NCI-H2081 treated with DMSO at 0.1 percent for 48 hours (cell line): ENCODE measurements at places on chromosomes 16 and 17.

GRCh38 chr17:39903158-39903884 is 15.1 kb downstream of the GSDMB start:
- no peak for DNase-seq

DNA sequence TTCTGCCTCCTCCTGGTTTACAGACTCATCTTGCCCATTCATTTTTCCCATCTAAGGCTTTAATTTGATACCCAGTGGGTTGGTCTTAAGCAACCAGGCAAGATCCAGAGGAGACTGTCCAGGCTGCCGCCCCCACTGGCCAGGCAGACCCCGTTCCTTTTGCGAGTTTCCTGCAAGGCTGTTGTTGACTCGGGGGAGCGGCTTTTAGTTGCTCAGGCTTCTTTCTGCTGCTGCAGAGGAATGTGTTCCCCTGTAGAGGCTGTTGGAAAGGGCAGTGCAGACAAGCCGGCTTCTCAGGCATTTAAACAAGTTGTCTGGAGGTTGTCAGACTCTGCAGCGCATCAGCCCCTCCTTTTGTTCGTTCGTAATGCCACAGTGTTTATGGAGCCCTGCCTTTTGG is 231.2 kb downstream of the PRKCA start:
- DNase-seq: no peak

- no peak for DNase-seq
Observed at GRCh38 chr17:27209316-27209715, 84.6 kb upstream of the WSB1 start.

DNA sequence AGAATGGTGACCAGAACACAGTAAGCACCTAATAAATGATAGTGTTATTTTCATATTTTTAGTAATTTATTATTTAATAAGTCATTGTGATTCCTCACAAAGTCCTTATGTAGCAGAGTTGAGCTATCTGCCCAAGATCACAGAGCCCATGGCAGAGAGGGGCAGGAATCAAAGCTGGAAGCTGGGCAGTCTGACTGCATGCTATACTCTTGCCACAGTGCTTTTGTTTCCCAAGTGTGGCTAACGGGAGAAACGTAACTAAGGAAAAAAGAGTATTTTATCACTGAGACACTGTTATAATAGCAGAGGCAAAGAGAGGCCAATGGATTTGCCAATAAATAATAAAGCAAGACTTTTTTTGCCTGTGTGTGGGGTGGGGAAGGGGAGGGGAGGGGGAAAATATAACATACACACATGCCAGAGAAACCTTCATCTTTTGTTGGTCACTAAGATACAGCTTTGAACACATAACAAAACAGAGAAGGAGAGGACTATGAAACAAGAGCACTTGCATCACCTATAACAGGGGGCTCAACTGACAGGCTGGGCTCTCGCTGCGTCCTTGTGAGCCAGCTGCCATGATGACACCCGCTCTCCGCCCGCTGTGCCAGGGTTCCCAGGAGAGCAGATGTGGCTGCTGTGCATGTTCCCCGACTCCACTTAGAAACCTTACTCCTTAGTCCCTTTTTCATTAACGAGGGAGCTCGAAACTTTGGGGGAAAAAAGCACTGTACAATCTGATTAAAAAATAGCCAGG is 10.1 kb downstream of the CSNK2A2 start:
- DNase-seq: no peak

- no peak for DNase-seq
Observed at GRCh38 chr17:66040402-66040801, 151.5 kb downstream of the CEP112 start.

DNA sequence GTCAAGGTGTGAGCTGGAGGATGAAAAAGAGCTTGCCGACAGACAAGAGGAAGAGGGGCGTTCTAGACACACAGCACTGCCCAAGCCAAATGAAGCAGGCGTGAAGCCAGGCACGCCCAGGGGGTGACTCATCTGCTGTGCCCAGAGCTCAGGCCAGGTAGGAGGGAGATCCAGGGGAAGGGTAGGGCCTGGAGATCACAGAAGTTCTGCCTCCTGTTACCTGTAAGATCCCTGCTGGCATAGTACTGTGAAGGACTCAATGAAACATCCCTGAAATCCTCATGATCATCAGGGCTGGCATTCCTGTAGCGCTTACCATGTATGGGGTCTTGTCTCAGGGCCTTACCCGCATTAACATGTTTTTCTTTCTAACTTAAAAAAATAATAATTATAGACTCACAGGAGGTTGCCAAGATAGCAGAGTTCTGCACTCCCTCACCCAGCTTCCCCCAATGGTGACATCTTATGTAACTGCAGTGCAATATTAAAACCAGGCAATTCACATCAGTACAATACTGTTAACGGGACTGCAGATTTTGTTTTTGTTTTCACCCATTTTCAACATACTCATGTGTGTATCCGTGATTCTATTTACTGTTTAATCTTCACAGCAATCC is 158.6 kb downstream of the XYLT1 start:
- DNase-seq: no peak

- no peak for DNase-seq
Observed at GRCh38 chr17:68356949-68357455, 65.7 kb downstream of the ARSG start.

GRCh38 chr17:75289832-75290337 is 652 bp upstream of the SLC25A19 start:
- DNase-seq: no peak

GRCh38 chr17:63423251-63423950 is 22.7 kb downstream of the CYB561 start:
- no peak for DNase-seq

- DNase-seq: no peak
Observed at GRCh38 chr17:8904686-8905085, 37.2 kb upstream of the PIK3R6 start.

- no peak for DNase-seq
Observed at GRCh38 chr17:48639136-48639535, 13.0 kb upstream of the HOXB9 start.

DNA sequence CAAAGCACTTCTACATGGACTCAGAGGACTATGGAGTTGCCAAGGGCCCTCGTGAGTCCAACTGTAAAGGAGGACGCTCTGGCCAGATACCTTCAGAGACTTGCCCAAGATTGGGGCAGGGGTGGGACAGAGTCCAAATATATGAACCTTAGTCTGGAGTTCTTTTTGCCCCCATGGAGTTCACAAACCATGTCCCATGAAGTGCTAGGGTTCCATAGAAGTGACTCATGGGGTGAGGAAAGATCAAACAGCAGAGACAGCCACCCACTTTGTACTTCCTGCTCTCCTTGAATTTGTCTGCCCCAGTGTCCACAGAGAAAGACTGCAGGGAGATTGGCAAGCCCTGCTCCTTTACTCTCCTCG is 29.0 kb downstream of the SRL start:
- no peak for DNase-seq

GRCh38 chr17:30393491-30393890 is 14.8 kb downstream of the CPD start:
- no peak for DNase-seq

- no peak for DNase-seq
Observed at GRCh38 chr16:1990351-1991134, 773 bp downstream of the SYNGR3 start.

- no peak for DNase-seq
Observed at GRCh38 chr17:37769050-37769449, 24.2 kb upstream of the HNF1B start.

DNA sequence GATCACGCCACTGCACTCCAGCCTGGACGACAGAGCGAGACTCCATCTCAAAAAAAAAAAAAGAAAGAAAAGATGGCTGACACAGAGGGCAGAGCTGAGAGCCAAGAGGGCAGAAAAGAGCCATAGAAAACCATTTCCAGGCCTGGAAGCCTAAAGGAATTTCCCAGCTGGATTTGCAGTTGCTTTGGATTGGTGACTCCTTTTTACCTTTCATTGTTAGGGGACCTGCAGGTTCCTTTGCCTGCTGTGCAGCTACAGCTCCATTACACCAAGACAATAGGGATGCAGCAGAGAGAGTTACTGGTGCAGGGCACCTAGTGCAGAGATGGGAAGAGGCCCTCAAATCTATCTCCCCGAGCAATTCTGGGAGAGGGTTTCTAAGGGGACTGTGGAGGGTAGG is 18.4 kb downstream of the ZNF668 start:
- no peak for DNase-seq
